ENCODE measurements at places on chromosomes 6 and 20. TPM values are rescaled to one million over a fixed set of nuclear protein-coding genes. Genes with fewer than 3 reads are reported as not detected.

DNA sequence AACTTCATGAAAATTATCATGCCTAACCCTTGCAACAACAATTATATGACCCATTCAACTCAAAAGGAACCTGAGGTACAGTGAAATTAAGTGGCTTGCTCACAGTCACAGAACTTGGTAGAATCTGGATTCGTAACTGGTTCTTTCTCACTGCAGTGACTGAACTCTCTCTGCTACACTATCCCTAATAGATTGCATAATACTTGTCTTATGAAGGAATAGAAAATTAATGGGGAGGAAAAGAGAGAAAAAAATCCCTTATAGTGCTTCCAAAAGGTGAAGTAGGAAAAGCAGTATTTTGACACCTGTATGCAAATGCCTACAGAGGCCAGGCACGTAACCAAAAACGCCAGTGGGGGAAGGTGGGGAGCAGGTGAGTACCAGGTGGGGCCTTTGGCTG, 186.6 kb downstream of the LY86 start:
- DNase-seq: no peak

The VGLL2 gene
- not detected for total RNA-seq

- no peak for DNase-seq
Measured at GRCh38 chr20:38890497-38890818, 35.8 kb upstream of the FAM83D start.

DNA sequence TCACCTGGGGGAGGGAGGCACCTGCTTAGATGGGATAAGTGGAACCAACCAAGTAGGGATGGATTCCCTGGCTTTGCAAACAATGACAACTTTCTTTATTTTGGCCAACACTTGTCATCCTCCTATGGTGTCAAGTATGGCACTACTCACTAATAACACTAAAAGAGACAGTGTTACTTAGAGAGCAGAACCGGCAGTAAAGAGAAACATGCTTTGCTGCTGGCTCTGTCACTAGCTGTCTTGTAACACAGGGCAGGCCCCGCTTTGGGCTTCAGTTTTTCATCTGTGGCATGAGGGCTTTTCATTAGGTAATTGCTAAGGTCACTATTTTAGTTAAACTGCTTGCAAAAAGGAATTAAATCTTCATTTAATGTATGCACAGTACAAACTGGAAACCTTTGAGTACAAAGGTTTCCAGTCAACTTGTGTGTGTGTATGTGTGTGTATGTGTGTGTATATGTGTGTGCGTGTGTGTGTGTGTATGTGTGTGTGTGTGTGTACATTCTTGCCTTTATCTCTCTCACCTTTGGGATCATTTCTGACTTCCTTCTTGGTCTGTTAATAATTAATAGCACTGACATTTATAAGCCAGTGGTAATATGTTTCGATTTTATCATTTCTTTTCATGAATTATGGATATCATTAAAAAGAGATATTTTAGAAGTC, 64.7 kb downstream of the BTBD3 start:
- DNase-seq: no peak

DNA sequence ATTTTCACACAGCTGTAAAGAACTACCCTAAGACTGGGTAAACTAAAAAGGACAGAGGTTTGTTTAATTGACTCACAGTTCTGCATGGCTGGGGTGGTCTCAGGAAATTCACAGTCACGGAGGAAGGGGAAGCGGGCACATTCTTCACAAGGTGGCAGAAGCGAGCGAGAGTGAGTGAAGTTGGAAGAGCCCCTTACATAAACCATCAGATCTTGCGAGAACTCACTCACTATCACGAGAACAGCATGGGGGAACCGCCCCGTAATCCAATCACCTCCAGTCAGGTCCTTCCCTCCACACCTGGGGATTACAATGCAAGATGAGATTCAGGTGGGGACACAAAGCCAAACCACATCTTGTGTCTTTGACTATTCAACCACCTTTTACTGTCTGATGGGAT, 700.5 kb downstream of the TENT5A start:
- DNase-seq: no peak

The LRP11 gene
- total RNA-seq: 39.5 TPM

DNA sequence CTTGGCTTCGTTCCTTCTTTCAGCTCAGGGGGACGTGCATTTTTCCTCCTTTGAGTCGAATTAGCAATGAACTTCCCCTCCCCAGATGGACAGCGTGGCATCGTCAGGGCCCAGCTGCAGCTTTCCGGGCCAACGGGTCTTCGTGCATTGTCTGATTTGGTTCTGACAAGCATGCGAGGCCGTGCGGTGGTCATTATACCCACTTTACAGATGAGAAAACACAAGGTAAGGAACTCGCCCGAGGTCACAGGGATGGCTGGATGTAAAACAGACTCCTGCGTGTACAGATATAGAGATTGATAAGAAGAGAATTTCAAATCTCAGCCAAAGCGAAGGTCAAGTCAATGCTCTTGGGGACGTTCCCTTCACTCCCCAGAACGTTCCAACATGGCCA, 187.6 kb upstream of the SULF2 start:
- no peak for DNase-seq

Data from lung (tissue), 17 donors.